ENCODE measurements at places on chromosomes 2 and 18.

GRCh38 chr2:157815421-157815820 is 60.7 kb downstream of the ACVR1 start:
- DNase-seq = no peak

DNA sequence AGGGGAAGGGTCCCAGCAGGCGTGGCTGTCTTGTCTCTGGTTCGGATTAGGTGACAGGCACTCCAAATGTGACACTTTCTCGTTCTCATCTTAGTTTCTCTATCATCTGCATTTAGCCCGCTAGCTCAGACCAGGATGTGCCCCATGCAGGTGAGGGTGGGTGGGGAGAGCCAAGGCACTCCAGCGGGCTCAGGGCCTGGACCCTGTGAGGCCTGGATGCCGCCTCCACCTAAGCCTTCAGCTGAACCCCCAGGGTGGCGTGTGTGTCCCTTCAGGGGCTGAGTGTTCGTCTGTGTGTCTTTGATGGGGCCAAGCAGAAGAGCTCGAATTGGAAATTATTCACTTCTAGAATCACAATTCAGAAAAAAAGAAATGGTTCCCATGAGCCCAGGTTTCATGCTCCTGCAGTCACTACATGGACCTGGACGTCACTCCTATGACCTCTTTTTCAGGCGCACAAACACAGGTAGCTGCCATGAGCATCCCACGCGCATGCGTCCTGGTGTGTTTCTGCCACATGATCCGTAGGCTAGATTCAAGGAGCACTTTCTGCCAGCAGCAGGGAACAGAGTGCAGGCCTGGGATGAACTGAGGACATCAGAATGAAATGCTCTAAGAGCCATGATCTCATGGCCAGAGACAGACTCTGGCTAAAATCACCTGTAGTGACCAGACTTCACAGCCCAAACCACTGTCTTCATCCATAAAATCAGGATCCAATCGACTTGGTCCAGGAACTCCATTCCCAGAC is 25.8 kb downstream of the CIDEA start:
- no peak for DNase-seq

DNA sequence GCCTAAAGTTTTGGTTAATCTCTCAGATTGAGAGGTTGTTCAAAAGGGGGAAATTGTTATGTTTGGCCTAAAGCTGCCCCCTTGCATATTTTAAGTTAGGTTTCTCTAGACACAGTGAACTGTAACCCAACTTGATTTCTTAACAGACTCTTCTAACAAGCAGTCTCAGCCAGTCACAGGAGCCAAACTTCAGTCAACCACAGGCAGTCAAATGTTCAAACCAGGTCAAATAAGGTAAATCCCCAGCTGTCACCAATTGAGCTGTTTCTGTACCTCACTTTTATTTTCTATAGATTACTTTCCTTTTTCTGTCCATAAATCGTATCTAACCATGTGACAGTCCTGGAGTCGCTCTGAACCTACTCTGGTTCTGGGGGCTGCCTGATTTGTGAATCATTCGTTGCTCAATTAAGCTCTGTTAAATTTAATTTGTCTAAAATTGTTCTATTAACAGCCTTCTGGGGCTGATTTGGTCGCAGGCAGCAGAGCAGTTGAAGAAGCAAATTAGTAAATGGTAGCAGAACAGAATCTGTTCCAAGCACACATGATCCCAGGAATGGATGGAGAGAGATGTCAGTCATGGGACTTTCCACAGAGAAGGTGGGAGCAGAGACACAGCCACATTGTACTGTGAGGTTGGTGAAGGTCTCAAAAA is 16.4 kb upstream of the NFU1 start:
- DNase-seq = no peak

DNA sequence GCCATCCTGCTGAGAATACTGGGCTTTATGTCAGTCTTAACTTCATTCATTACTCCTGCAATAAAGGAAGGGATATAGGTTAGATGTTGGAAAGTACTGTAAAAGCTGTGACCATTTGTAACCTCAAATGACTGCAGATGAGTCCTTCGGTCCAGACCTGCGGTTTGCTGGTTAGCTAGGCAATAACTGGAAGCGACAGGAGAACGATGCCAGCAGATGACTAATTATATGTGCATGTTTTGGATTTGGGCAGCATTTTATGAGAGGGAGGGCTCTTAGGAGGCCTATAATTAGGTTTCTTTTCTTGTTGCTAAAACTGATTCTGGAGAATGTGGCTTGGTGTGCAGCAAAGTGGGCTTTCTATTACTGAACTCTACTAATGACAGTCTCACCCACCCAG is 205.6 kb downstream of the TMEM182 start:
- peak; percentile 30 for DNase-seq

DNA sequence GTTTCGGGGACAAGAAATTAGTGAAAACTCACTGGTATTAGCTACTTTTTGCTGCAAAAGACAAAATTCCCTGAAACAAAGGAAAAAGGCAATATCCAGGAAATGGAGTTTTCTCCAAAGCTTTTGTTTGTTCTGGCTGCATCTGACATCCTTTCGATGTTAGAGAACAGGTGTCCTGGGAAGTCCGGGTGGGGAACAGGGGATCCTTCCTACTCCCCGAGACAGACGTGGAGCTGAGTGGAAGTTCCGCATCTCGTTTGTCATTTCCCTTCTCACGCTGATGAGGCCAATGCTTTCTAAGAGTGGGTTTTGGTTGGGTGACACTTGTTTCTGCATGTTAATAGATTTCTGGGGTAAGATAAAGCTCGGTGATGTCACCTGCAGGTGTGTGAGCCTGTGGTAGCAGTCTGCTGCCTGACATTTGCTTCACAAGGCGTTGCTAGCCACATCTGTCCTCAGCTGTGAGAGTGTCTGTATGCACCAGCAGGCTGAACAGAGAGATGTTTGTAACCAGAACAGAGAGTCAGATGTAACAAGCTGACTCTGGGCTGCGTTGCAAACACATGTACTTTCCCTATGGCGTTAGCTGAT is 125.9 kb downstream of the ACOXL start:
- DNase-seq = no peak

DNA sequence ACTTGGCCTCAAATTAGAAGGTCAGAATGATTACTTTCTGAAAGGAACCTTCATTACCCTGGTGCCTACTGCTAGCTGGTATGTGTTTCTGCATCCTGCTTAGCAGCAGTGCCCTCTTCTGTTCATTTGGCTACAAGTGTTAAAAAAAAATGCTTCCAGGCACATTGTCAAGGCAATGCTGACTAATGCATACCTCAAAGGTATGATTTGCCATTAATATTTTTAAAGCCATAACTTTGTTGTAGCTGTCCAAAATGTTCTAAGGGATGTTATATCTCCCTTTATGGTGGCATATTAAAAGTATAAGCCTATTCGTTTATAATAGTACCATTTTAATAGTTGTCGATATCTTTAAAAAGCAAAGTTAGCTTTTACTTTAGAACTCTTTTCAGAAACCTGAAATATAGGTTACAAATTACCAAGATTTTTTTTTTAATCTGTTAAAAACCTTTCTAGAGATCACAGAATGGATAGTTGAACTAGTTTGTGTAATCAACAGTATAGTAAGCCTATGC is 52.0 kb upstream of the FAM171B start:
- DNase-seq = peak; percentile 26

DNA sequence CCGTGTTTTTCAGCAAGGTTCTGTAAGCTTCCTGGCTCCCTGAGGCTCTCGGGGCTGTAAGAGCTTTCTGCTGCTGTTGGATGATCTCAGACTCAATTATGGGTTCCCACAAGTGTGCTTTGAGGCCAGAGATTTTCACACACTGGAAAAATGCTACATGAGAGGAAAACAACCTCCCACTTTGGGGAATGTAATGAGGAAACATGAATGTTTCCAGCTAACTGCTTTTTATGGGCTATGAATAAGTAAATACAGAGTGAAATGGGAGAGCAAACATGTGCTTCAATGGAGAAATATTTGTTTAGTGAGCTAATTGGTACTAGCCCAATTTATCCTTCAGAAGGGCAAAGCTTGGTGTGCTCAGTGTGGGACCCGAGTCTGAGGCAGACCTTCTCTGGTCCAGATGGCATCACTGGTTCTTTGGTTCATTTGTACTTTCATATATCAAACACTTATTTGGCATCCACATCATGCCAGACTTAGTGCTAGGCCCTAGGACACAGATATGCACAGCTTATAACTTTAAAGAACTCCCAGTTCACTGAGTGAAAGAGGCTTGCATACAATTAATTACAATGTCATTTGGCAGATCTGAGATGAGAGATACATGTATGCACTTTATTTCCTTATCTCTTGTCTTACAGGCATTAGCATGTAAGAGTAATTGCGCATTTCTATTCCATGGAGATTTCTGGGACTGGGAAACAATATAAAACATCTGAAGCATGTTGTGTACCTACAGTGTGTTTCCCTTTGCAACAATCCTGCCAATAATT is 248.8 kb downstream of the RDH14 start:
- peak; percentile 24 for DNase-seq

DNA sequence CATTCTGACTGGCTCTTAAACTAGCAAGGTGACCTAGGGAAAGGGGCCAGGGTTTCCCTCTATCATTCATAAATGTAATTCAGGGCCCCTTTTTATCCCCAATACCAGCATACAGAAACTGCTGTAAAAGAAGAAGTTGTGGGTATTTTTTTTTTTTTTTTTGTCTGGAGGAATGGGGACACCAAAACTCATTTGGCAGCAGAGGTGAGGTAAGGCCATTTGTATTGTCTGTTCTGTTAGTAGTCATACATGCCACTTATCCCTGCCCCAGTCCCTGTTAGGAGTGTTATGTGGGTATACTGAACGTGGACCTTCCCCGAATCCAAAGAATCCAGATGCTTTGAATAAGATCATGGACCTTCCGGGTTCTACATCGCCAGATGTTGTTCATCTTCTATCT is 1.7 kb downstream of the SEPTIN2 start:
- no peak for DNase-seq

- DNase-seq = no peak
Observed at GRCh38 chr2:112204411-112204810, 50.4 kb downstream of the ZC3H8 start.

- no peak for DNase-seq
Observed at GRCh38 chr2:38932586-38932985, 42.9 kb downstream of the ARHGEF33 start.

DNA sequence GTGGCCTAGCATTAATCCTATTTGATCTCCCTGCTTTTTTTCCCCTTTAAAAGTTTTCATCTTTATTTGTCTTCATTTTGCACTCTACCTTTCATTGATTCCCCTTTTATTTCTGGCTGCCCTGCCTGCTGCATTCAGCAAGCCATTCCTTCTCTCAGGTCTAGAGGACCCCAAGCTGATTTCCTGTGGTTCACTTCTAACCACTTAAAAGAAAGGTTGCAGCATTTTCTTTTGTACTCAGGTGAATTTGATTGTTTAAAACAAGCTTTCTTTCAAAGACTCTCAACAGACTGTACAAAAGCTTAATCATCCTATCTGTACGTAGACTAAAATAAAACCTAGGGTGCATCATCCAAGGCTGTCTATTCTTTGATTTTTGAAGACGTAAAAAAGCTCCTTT is 160.3 kb downstream of the CSRNP3 start:
- no peak for DNase-seq

- no peak for DNase-seq
Observed at GRCh38 chr2:152234277-152234676, 58.7 kb upstream of the STAM2 start.

GRCh38 chr2:140905083-140905781 is 1225.6 kb downstream of the LRP1B start:
- DNase-seq = no peak

DNA sequence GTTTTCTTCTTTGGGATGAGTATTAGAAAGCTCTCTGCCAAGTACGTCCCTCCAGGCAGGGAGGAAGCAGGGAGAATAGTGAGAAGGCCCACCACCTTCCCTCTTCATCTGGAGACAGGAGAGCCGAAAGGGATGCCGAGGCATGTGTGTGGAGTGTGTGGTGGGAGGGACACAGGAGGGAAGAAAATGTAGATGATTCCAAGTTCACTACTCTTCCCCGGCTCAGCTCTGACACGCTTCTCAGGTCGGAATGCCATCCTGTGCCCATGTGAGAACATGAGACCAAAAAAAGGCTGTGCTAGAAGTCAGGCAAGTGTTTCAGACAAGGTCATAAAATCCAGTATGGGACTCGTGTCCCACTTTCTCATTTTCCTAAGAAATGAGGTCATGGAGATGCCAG is 47.4 kb downstream of the GYPC start:
- no peak for DNase-seq

DNA sequence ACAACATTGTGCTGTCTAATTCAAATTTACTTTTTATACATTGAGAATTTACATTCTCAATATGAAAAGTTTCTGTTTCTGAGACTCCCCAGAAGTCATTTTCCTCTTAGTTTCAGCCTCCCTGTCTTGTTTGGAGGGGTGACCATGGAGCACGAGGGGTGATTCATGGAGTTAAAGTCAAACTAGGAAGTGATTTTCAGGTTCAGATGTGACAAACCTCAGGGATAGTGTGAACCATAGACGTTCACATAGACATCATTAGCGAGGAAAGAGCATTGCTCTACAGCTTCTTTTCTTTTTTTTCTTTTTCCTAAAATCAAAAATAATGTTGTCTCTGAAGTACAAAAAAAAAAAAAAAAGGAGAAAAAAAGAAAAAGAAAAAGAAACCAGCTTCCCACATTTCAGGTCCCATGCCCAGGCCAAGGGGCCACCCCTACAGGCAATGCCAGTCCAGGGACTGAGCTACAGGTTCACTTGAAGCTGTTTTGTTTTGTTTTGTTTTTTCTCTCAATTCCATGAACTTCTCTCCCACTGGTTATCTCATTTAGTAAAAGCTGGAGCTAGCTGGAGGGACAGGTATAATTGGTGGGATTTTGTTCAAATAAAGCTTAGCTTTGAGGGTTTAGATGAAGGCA is 18.1 kb upstream of the LCLAT1 start:
- DNase-seq = no peak

GRCh38 chr2:149075853-149076252 is 37.4 kb downstream of the LYPD6B start:
- no peak for DNase-seq

- no peak for DNase-seq
Observed at GRCh38 chr2:102604769-102605168, 14.6 kb upstream of the SLC9A2 start.

GRCh38 chr2:109201465-109202327 is 72.7 kb downstream of the SH3RF3 start:
- no peak for DNase-seq

Data from fibroblast of skin of left biceps (primary cell).